ENCODE measurements at places on chromosomes 13 and 19. TPM values are rescaled to one million over a fixed set of nuclear protein-coding genes. Genes with fewer than 3 reads are reported as not detected.

SUPT20H gene
- 73.1 TPM for total RNA-seq

MBD3L3 gene
- total RNA-seq, result not detected

PDX1 gene
- not detected for total RNA-seq

PRR12 gene
- 5.8 TPM for total RNA-seq

IL11 gene
- 0.23 TPM for total RNA-seq

C19orf81 gene
- not detected for total RNA-seq

UBE2L5 gene
- 0.92 TPM for total RNA-seq

AZU1 gene
- 0.46 TPM for total RNA-seq

CELF5 gene
- total RNA-seq, result 63.7 TPM

LIM2 gene
- not detected for total RNA-seq

All from diencephalon (tissue), 1 donor.